ENCODE measurements at places on chromosomes 3 and 15. TPM values are rescaled to one million over a fixed set of nuclear protein-coding genes. Genes with fewer than 3 reads are reported as not detected.

DNA sequence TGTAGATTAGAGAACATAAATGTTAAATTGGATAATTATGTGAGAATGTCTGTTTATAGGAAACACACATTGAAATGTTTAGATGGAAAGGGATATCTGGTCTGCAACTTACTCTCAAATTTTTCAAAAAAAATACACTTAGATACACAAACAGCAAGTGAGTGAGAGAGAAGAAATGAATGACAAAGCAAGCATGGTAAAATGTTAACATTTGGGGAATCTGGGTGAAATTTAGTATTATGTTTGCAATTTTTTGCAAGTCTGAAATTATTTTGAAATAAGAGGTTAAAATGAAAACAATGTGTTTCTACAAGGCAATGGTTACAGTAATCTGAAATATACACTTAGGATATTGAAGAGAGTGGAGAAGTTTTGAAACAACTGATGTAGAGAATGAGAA is 134.3 kb downstream of the GLDN start:
- DNase-seq = no peak

MEX3B gene
- 1.9 TPM for total RNA-seq

DNA sequence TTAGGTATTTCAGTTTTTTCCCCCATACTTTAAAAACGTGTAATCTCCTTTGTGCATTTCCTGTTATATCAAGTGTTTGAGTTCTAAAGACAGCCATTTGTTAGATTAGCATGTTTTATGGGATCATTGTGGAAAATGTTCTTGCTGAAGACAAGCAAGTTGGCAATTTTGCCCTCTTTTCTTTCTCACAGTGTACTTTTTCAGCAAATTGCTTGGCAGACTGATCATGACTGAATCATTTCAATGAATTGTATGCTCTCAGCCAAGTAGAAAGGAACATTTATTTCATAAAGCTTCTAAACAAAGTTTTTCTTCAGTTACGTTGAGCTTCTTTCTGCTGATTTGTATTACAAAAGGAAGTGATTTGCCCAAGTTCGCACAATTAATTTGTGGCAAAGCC is 51.6 kb downstream of the ATG7 start:
- no peak for DNase-seq

DNA sequence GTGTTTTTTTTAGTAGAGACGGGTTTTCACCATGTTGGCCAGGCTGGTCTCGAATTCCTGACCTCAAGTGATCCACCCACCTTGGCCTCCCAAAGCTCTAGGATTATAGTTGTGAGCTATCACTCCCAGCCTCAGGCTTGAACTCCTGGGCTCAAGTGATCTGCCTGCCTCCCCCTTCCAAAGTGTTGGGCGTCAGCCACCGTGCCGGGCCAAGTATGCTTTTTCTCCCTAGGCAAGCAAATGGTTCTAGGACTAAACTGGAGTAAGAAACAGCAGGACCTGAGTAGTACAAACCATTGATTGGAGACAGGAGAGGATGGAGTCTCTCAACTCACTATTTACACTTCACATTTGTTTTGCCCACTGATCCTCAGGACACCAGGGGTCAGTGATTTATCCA is 4.6 kb upstream of the PTPN9 start:
- DNase-seq = no peak

MDFIC2 gene
- total RNA-seq = not detected

DNA sequence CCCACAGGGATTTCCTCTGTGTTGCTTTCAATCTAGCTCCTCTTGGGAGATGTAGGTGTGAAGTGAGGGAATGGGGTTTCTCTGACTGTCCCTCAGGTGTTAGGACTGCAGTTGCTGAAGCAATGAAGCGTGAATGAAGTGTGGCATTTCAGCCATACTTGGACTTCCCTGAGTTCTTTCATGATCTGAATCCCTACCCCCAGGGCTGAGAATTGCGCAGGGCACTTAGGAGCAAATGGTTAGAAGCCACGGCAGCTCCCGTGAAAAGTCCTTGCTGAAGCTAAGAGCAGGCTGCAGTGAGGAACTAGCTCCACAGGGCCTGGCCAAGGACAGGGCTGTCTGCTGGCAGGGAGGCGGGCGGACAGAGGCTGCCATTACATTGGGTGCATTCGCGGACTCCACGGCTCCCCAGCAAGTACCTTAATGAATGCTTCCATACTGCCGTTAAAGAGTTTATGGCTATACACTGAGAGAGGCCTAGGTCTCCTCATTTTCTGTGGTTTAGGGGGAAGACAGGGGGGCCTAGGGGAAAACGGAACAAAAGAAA is 69.0 kb upstream of the RAD18 start:
- no peak for DNase-seq

SAMD7 gene
- not detected for total RNA-seq

DNA sequence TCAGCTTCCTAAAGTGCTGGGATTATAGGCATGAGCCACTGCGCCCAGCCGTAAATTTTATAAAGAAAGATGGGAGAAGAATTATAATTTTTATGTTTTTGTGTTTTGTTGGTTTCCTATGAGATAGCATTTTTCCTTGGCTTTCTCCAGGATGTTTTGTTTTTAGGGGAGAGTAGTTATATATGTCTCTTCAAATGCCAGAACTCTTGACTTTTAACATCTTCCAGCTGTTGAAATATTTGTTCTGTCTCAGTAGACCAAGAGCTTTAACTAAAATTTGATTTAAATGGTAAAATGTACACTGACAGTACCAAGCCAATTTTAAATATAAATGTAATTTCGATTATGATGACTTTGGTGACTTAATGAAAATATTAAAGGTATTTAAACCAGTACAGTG is 96.8 kb downstream of the DHX36 start:
- DNase-seq = no peak

GRCh38 chr3:7781395-7781794 is 720.2 kb upstream of the LMCD1 start:
- DNase-seq = no peak

DNA sequence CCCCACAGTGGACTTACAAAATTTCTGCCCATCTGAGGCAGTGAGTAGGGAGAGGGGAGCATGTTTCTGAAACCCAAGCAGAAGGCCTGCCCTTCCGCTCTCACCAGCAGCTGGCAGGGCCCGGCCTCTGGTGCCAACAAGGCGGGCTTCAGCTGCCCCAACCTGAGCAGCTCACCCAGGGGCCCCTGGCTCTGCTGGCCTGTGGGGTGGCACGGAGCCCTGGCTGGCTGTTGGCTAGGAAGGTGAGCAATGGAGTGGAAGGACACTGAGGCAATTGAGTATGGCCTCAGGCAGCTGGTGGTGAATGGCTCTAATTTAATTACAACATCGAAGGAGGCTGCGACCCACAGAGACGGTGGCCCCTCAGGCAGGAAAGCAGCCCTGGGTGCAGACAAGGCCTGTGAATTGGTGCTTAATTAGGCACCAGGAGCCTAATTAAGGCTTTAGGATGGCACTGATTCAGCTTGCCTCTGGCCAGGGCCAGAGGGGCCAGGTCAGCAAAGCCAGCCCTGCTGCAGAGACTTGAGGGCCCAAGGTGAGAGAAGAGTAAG is 60.9 kb downstream of the ST8SIA2 start:
- DNase-seq = no peak

GRCh38 chr3:134332344-134332743 is 41.9 kb downstream of the AMOTL2 start:
- DNase-seq = no peak

- DNase-seq = no peak
Observed at GRCh38 chr15:43854801-43855200, 28.0 kb downstream of the WDR76 start.

GRCh38 chr3:66298591-66298990 is 77.8 kb downstream of the SLC25A26 start:
- DNase-seq = no peak

DNA sequence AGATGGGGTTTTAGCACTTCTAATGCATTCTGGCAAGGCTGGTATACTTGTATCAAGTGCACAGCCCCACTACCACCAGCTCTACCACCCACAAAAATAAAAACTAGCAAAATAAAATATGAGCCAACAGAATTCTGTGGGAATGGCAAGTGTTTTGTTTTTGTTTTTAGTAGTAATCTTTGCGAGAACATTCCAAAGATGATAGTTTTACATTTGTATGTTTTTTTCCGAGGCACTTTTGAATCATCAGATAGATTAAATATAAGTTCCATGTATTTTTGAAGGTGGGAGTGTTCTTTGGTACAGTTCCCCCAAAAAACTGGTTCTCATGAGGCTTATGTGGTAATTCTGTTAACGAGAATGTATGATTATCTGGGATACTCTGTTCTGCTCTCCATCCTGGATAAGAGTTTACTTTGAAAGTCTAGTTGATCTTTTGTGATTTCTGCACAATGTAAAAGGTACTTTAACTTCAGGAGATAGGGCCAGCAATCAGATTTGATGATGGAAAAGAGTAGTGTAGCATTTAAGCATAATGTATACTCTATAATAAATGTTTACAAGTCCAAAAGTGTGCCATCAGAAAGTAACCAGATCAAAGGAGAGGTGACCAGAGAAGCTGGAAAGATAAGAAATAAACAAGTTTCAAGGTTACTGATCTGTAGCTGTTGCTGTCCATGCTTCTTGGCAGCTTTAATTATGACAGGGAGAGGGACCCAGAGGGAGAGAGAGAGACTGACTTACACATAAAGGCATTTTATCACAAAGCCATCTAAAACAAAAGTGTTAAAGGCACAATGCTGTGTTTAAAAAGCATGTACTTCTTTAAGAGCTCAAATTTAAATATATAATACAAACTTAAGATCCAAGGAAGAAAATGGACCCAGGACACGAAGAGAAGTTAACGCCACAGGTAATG is 130.9 kb downstream of the PGPEP1L start:
- no peak for DNase-seq

DNA sequence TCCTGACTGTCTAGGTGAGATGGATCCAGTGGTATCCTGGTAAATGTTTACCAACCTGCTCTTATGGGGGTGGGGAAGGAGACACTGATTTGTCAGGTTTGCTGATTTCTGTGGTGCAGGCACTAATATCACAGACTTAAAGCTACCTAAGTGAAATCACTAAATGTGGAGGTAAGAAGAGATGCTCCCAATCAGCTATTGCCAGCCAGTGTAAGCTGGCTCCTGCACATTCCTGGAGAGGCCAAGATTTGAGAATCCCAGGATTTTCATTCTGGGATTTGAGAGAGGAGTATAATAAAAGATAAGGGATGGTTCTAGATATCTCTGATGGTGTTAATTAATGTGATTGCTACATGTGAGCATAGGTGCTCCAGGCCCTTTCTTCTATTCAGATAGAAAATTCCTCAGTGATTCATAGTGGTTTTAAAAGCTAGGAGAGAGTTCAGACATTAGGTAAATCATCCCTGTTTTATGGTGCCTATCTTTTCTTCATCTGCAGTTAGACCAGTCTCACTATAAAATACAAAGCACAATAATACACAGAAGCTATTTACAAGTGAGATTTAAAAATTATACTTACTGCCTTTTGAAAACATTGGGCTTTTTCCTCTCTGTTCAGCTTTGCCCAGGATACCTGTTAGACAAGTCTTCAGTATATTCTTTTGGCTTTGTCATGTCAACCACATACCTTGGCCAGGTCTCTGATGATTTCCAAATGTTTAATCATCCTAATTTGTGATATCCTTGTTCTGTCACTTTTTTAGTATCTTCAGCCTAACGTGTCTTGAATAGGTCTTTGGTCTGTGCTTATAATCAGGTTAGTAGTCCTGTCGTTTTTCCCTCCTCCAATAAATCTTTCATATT is 90.9 kb downstream of the MBNL1 start:
- peak; percentile 38 for DNase-seq

DNA sequence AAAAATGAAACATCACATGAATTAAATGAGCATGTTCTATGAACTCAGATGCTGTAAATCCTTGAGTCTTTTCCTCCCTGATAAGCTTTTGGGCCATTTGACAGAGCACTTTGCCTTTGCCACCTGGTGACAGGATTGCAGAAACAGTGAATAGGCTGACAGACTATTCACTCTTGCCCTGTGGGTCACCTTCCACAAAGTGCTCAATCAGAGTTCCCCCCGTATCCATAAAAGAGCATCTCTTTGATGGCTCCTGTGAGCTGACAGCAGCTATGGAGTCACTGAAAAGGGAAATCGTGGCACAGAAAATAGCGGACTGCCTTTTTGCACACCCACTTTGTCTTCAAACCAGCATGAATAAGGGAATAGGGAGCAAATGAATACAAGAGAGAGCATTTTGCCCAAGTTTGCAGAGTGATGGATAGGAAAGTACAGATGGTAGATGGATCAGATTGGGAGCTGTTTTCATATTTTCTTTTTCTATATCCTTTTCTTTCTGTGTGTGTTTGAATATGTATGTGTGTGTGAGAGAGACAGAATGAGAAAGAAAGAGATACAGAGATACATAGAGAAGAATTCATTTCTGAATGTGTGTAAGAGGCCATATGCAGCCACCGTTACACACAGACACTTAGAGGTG is 37.8 kb upstream of the GOLM2 start:
- DNase-seq = no peak

GRCh38 chr3:171781711-171782127 is 28.6 kb downstream of the PLD1 start:
- DNase-seq = peak; percentile 70

BLM gene
- 13.1 TPM for total RNA-seq

GRCh38 chr15:73212424-73212823 is 156.3 kb downstream of the HCN4 start:
- no peak for DNase-seq

GRCh38 chr15:62326460-62327011 is 161.5 kb upstream of the C2CD4B start:
- no peak for DNase-seq

GRCh38 chr15:59818336-59818735 is 129.2 kb upstream of the BNIP2 start:
- no peak for DNase-seq

DNA sequence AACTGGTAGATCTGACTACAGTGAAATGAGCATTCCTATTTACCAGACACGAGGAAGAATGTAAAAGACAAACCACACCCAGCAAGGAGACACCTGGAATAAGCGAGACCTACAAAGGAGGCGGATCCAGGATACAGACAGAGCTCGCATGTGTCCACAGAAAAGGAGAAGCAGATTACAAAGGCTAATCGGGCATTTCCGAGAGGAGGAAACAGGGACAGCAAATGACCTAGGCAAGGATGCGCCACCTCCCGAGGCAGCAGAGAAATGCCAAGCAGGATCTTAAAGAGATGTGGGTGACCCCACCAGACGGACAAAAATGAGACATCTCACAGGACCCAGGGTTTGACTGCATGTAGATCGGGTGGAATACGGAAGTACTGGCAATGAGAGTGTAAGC is 63.2 kb upstream of the IQSEC1 start:
- no peak for DNase-seq

SLC7A14 gene
- not detected for total RNA-seq

GRCh38 chr3:157872902-157873301 is 233.3 kb downstream of the SHOX2 start:
- DNase-seq = peak; percentile 51

- no peak for DNase-seq
Observed at GRCh38 chr3:49352281-49352680, 5.9 kb downstream of the GPX1 start.
